ENCODE measurements at places on chromosomes 2 and 18.
A peak's percentile ranks its signal among the peaks of the same experiment; 100 is the strongest.

DNA sequence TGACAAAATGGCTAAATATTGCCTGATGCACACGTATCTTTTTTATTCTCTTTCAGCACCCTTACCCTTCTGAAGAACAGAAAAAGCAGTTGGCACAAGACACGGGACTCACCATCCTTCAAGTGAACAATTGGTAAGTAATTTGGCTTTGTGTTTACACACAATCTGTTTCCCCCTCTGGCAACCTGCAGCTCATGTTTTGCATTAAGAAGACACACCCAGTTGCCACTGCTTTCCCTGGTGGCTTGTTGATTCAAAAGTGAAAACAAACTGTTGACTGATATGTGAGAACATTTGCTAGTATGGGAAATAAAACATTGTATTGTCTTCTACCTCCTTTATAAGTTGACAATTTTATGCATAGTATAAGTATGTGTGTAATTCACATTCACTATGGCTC is 113.0 kb downstream of the MEIS1 start:
- no peak for DNase-seq

GRCh38 chr2:137252934-137253333 is 487.6 kb downstream of the THSD7B start:
- DNase-seq: no peak

- DNase-seq: no peak
Measured at GRCh38 chr18:55830544-55830943, 242.6 kb upstream of the TCF4 start.

- DNase-seq: peak; percentile 71
Measured at GRCh38 chr2:127175041-127175721, 44.9 kb downstream of the CYP27C1 start.

DNA sequence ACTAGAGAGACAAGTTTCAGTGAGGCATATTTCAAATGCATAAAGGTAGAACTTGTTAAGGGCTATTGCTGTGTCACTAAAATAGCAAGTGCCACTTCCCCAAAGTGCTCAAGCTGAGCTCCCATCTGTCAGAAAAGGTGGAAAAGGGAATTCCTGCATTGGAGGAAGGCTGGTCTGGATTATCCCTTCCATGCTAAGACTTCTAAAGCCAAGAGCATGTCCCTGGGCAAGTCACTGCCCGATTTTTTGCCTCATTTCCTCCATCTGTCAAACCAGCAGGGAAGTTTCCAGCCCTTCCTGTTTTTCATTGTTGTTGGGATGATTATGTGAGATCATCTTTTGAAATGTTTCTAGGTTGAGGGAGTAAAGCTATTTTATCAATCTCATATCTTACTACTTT is 175.5 kb downstream of the SETBP1 start:
- no peak for DNase-seq

GRCh38 chr2:8538531-8538930 is 143.3 kb upstream of the ID2 start:
- DNase-seq: no peak

GRCh38 chr2:88967844-88968243 is 276.4 kb downstream of the RPIA start:
- no peak for DNase-seq

DNA sequence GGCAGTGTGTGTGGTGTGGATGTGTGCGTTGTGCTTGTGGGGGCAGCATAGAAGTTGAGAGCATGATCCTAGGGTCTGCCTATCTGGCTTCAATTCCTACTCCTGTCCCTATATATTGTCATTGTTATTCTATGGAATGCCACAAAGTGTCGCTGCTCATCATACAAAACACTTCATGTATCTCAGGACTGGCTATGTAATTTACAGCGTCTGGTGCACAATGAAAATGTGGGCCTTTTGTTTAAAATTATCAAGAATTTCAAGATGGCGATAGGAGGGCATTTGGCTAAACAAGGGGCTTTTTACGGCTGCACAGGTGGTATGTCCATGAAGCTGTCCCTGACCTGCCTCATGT is 3.4 kb downstream of the SERPINB2 start:
- DNase-seq: no peak

- no peak for DNase-seq
Measured at GRCh38 chr18:48983793-48984437, 33.1 kb upstream of the SMAD7 start.

DNA sequence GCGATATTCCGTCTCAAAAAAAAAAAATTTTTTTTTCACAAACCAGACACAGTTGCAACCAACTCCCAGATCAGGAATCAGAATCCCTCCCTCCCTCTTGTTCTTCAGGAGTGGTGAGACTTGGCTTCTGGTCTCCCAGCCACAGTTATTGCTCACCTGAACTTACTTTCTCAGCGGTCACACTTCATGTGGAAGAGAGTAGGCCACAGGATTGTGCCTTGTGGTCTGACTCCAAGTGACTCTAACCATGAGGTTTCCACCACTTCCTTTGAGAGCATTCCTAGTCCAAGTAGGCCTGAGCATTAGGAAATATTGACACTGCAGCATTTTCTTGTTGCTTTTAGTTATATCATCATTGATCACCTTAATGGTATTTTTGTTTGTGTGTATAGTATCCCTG is 12.1 kb downstream of the FMNL2 start:
- DNase-seq: no peak

DNA sequence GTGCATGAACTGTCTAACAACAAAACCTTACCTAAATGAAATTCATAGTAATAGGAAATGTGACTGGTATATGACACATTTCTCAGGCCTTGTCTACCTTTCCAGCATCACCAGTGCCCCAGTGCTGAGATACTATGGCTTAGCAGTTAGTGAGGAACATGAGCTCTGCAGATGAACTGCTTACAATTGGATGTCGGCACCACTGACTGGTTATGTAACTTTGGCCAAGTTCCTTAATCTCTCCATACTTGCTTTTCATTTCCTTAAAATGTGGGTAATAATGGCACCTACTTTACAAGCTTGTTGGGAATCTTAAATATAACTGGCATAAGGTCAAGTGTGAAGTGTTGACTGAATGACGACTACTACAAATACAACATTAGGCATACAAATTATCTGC is 136.3 kb downstream of the OLA1 start:
- DNase-seq: no peak

DNA sequence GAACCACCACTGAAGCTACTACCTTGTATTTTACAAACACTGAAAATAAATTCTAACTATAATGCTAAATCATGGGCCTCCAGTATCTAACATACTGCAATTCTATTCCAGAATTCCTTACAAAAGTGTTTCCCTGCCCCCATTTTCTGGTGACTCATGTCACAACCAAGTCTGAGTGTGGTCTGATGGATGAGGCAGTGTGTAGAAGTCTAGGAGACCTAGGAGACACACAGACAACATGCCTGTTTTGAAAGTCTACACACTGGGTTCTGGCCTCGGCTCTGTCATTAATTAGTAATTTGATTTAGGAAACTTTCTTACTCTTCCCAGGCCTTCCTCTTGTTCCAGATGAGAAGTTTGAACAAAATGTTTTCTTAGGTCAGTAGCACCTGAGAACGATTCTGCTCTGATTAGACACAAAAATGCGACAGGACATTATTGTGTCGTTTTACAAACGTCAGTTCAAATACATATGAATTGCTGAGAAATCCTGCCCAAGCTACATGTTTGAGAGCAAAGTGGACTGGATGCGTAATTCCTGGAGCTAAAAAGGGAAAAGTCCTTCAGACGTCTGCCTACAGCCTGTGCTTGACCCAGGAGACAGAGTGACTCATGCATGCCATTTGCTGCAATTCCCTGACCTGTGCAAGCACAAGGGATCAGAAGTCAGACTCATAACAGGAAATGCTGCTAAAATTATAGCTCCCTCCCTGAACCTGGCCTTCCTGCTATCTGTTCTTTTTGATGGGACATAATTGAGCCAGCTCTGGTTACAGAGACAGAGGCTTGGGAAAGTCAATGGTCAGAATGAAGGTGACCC is 494.4 kb downstream of the SOX11 start:
- no peak for DNase-seq

DNA sequence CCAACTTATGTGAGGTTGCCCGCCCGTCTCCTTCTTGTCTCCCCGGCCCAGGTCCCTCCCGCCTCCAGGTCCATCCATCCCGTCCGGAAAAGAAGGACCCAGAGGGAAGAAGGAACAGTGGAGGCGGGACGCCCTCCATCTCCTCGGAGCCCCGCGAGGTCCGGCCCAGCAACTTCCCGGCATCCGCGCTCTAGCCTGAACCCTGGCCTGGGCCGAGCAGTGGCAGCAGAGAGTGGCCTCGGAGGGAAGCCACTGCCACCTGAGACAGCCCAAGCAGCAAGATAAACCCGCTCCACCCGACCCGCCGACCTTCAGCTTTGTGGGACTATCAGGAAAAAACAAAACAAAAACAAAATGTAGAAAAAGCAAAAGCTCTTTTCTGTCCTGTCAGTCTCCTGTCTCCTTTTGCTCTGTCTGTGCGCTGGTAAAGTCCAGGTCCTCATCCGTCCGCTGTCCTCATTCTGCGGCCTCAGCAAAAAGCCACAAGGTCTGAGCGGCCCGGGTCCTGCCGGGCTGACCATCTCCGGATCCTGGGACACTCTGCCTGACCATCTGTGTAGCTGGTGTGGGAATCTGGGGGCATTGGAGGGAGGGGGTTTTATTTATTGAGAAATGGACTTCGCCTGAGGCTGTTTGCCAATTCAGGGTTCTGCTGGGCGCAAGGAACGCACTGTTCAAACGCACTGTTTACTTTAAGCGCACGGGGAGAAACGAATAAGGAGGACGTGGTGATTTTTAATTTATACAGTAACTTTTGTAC is 3.1 kb downstream of the DLX1 start:
- peak; percentile 11 for DNase-seq

- DNase-seq: no peak
Measured at GRCh38 chr2:152813351-152813750, 94.9 kb downstream of the ARL6IP6 start.

DNA sequence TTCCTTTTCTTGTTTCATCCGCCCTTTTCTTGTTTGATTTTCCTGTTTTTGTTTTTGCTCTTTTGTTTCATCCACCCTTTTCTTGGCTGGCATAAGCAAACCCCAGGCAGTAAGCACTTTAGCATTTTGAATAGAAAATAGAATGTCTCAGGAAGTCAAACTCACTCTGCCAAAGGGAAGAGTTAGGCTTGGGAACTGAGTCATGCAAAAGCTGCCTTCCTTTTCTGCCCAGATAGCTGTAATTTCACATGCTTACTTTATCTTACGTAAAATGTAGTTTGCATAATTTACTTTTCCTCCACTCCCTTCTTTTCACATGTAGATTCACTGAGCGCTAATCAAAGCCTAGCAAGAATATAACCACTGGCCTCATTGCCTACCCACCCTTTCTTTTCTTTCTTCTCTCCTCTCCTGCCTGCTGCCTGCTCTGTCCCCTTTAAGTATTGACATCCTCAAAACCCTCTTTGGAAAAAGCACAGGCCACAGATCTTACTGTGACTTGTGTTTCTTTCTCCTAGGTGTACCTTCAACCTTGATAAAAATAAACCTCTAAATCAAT is 48.4 kb downstream of the CNGA3 start:
- no peak for DNase-seq

Measured in lower leg skin (tissue), 4 donors.